Skeletal muscle tissue (tissue), 5 donors: ENCODE measurements at places on chromosomes 5 and 9. TPM values are rescaled to one million over a fixed set of nuclear protein-coding genes. Genes with fewer than 3 reads are reported as not detected.

The CARD9 gene
- 1.0 TPM for total RNA-seq

The BTNL9 gene
- total RNA-seq: 9.9 TPM

The C5orf58 gene
- total RNA-seq: not detected

The AGXT2 gene
- total RNA-seq: not detected

The PSAT1 gene
- total RNA-seq: 10.4 TPM

The IL33 gene
- total RNA-seq: 14.6 TPM

The SLC27A6 gene
- total RNA-seq: 1.6 TPM

The OR1Q1 gene
- total RNA-seq: not detected

The CDKN2AIPNL gene
- total RNA-seq: 37.1 TPM

The NOXA1 gene
- total RNA-seq: 0.52 TPM

The PFN3 gene
- total RNA-seq: not detected

The PTGR1 gene
- 53.2 TPM for total RNA-seq

The SVEP1 gene
- total RNA-seq: 46.4 TPM

The LECT2 gene
- total RNA-seq: not detected

The REXO4 gene
- 14.6 TPM for total RNA-seq

The OTULINL gene
- total RNA-seq: 6.3 TPM

The SLC6A18 gene
- not detected for total RNA-seq

The FOXD4L3 gene
- total RNA-seq: not detected

The HAPLN1 gene
- 1.6 TPM for total RNA-seq

The UNC5A gene
- total RNA-seq: not detected

The ZNF883 gene
- total RNA-seq: 3.1 TPM

The HK3 gene
- 4.2 TPM for total RNA-seq

The TRPM3 gene
- 1.6 TPM for total RNA-seq

The FCN2 gene
- 1.0 TPM for total RNA-seq

The POLK gene
- 20.4 TPM for total RNA-seq

The CCDC180 gene
- 7.3 TPM for total RNA-seq

The HEMGN gene
- total RNA-seq: 7.3 TPM

The KIF27 gene
- total RNA-seq: 6.3 TPM

The LOX gene
- 50.1 TPM for total RNA-seq

The MYMK gene
- total RNA-seq: 8.9 TPM

The SLC6A7 gene
- not detected for total RNA-seq

The FAM221B gene
- total RNA-seq: not detected

The PALM2AKAP2 gene
- total RNA-seq: 24.0 TPM

The SH3TC2 gene
- total RNA-seq: 5.7 TPM

The PPIC gene
- total RNA-seq: 13.6 TPM

The TSLP gene
- under 0.01 TPM for total RNA-seq

The LHX6 gene
- 2.1 TPM for total RNA-seq

The COL23A1 gene
- 0.52 TPM for total RNA-seq

The GPRIN1 gene
- 0.52 TPM for total RNA-seq
